ENCODE measurements at places on chromosomes 6 and 20.

DNA sequence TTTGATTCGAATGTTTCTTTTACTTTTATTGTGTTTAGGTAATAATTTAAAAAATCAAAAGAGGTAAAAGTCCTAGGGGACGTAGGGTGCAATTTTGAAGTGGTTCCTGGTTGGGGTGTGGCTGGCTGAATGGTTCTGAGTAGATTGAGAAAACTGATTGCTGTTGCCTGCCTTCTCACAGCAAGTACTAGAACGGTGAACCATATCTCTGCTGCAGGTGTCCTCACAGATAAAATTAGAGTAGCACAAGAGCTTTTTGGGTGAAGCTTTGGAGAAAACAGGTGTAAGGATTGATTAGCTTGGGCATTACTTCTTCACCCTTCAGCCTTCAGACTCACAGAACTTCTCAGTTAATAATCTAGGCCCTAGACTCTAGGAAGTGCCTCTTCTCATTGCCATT, 19.8 kb upstream of the GJA10 start:
- DNase-seq: no peak

DNA sequence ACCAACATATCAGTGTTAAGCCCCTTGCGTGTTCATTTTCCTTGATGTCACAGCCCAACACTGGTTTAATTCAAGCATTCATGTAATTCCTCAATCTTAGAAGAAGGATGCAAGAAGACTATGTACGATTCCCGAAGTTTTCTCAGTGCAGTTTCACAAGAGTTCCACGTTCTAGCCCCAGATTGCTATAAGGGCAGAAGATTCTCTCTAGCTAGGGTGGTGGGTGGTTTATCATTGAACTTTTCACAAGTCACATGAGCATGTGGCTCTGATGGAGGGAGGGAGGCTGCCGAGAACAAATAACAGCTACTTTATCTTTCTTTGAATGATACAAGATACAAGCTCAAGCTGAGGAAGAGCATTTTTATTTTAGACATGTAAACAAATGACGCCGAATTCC, 71.9 kb upstream of the NHSL1 start:
- DNase-seq: no peak

GRCh38 chr6:68958327-68958726, 323.2 kb downstream of the ADGRB3 start:
- no peak for DNase-seq

GRCh38 chr6:131641554-131641953, 4.5 kb downstream of the ENPP3 start:
- no peak for DNase-seq

DNA sequence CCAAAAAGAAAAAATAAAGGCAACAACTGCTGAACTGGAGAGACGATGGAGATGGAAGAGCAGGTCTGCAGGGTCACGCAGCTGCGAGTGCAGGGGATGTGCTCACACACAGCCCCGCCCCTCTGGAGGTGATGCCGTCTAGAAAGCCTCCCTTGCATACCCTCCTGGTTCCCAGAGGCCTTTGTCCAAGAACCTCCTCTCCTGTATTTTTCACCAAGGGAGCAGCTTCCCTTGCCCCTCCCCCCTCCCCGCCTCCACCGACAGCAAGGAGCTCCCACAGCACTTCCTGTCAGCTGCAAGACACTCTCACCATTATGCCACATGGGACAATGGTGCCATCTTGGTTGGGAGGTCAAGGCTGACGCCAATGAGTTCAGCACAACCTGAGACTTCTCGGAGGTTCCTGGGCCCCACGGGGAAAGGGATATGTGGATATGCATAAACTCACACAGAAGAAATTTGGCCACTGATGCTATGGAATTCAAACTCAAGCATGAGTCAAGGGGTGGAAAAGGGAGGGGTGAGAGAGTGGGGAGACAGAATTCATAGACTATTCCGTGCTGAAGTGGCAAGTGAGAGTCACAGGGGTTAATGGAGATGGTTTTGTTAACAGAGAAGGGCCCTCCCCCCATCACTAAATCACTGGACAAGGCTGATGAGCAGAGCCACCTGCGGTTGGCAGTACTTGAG, 132.9 kb downstream of the SCML4 start:
- DNase-seq: peak; percentile 82

DNA sequence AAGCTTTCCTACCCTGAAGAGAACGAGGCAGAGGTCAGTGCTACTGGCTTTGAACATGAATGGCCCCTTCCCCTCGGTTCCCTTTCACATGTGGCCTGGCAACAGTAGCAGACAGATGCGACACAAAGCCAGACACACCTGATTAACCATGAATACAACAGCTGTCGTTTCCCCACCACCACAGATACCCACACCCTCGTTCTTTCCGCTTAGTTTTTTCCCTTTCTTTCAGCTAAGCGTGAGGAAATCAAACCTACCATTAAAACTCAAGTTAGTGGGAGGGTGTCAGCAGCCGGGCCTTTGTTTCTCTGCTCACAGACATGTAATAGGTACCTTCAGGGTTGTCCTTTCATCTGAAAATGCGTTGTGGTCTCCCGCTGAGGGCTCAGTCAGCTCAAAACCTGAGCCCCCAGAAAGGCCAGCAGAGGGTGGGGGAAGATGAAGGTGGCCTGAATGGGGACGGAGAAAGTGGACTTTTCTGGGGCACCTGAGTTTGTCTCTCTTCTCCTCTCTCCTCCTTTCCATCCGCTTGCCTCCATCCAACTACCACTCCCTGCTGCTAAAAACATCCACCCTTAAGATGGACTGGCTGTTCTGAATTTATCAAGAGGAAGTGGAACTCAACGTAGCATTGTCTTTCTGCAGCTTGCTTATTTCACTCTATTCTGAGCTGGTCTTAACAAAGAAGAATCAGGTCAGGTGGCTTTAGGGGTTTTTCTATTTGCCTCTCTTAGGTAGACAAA, 516.6 kb upstream of the JARID2 start:
- no peak for DNase-seq

DNA sequence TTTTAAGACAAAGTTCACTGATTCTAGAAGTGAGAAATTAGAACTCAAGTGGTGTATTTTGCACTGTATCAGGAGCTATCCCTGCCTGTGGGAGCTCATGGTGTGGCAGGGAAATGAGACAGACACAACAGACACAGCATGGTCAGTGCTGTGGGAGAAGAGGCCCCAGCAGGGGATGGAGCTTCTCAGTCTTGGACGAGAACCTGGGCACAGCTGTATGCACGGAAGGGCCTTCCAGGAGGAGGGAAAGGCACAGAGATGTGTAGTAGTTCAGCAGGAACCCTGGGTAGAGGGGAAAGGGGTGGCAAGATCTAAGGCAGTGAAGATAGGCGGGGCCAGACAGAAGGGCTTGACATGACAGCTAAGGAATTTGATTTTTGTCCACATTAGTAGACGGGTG, 48.8 kb upstream of the KIF25 start:
- DNase-seq: no peak

GRCh38 chr20:24964506-24964840, 15.4 kb downstream of the CST7 start:
- DNase-seq: no peak

DNA sequence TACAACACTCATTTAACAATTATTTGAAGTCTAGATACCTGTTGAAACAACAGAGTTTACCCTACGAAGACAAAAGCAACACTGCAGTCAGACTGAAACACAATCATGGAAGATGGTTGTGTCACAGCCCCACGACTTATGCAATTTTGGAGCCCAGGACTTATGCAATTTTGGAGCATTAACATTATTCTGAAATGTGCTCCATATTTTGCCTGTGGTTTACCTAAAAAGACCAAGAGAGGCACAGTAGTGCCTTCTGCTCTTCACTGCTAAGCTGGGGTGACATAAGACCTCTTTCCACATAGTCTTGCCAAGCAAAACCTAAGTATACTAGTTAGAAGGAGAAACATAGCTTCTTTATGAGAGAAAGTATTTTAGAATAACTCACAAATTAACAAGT, 216.5 kb downstream of the PTPRK start:
- no peak for DNase-seq

DNA sequence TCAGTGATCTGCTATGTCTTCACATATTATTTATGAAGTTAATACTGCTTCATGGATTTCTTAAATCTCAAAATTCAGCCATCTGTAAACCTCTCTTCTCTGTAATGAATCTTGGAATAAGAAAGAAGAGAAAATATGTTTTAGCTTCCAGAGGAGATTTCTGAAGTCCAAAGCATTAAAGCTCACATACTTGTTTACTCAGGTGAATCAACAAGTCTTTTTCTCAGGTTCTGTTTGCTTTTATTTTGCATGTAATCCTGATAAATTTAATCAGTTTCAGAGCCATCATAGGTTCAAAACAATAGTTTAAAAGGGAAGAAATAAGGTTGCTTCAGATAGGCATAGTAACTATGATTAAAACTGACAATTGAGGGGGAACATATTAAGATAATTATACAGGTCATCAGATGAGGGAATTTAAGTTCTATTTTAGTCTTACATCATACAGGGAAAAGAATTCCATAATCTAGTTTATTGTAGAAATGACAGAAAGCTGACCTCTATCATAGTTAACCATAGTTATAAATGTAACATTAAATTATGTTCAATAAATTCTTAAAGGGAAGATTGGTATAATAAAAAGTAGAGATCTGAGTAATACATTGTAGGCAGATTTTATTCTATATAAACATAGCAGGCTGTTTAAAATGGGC, 716.2 kb downstream of the EYS start:
- no peak for DNase-seq

DNA sequence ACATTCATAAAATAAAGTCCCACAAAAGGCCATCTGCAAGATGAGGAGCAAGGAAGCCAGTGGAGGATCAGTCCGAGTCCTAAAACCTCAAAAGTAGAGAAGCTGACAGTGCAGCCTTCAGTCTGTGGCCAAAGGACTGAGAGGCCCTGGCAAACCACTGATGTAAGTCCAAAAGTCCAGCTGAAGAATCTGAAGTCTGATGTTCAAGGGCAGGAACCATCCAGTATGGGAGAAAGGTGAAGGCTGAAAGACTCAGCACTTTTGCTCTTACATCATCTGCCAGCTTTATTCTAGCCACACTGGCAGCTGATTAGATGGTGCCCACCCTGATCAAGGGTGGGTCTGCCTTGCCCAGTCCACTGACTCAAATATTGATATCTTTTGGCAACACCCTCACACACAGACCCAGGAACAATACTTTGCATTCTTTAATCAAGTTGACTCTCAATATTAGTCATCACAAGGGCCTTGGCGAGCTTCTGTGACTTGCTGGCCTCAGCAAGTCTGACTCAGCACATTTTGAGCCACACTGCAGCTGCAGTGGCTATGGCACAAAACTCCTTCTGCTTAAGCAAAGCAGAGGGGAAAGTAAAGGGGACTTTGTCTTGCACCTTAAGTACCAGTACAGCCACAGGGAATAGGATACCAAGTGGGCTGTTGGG, 1370.3 kb upstream of the CITED2 start:
- DNase-seq: peak; percentile 13

DNA sequence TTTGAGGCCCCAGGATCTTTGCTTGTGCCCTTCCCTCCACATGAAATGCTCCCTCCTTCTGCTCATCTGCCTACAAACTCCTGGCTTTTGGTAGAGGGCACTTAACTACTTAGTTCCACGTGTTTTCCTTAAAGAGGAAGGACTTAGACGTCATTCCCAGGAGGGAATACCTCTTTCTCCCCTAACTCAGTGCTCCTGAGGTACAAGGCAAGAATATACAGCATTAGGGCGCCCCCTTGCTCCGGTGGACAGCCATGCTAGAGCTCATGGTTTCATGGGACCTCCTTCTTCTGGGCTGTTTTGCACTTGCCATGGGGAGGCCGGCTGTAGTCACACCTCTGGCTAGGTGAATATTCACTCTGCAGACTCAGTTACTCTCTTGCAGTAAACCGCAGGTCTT, 93.8 kb upstream of the LY86 start:
- DNase-seq: no peak

DNA sequence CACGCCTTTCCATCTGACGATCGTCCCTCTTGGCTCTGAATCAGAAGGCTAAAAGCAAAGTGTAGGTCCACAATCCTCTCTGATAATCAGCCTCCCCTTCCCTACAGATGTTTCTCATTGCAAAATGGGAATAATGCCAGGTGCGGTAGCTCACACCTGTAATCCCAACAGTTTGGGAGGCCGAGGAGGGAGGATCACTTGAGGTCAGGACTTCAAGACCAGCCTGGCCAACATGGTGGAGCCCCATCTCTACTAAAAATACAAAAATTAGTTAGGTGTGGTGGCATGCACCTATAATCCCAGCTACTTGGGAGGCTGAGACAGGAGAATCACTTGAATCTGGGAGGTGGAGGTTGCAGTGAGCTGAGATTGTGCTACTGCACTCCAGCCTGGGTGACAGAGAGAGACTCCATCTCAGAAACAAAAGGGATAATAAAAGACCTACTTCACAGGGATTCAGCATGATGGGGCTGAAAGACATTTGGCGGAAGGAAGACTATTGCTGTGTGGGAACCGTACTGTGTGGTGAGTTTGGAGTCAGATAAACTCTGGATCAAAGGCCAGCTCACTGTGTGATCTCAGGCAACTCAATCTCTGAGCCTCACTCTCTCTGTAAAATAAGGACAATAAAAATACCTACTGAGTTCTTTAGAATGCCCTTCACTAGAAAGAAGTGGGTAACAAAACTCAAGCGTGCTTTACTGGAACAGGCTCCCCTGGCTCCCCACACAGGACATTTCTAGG, 15.9 kb upstream of the SLC9A8 start:
- DNase-seq: no peak

DNA sequence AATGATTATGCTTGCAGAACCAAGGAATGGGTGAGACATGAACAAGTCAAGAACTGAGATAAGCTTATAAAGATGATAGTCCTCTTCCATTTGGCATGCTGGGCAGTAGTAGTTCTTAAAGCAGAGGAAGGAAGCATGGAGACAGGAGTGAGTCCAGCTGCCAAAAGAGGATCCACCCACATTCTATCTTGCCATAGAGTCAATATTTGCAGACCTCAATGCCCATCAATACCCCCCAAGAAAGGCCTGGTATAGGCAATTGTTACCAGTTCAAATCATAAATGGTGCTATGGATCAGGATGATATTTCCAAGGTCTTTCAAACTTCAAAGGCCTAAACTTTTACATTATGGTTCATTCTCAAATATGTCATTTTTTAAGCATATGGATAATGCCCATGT, 4.8 kb downstream of the ARHGAP18 start:
- no peak for DNase-seq

GRCh38 chr20:40100261-40100660, 588.8 kb downstream of the MAFB start:
- no peak for DNase-seq

GRCh38 chr6:162525181-162525580, 202.4 kb downstream of the PRKN start:
- no peak for DNase-seq

DNA sequence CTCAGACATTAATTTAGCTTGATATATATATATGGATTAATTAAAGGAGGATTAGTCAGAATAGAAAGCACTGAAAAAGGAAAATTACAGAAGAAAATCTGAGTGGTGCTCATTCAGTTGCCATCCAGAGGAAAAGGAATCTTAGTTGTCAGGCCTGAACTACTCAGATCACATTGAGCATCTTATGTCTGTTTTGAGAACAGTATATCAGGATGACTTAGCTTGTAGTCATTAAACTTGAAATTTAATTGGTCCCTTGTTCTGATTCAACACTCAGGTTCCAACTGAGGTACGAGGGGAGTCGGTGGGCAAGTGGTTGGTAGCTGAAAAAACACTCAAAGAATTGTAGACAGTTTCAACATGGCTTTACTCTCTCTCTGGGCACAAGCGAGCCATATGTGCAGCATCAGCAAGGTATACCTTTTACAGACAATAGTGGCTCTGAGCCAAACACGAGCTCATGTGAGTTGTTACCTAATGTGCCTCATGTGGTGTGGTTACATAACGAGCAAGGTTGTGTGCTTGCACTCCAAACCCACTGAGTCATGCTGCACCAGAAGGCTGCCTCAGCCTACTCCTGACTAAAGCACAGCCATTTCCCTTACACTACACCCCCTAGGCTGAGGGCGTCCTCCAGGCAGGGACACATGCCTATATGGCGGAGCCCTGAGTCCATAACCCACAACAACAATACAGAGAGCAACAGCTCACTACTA, 73.0 kb upstream of the HMGN3 start:
- DNase-seq: peak; percentile 19
